Activated CD4-positive, alpha-beta memory T cell treated with anti-CD3 and anti-CD28 coated beads for 36 hours (primary cell): ENCODE measurements at places on chromosomes 7 and 10.

DNA sequence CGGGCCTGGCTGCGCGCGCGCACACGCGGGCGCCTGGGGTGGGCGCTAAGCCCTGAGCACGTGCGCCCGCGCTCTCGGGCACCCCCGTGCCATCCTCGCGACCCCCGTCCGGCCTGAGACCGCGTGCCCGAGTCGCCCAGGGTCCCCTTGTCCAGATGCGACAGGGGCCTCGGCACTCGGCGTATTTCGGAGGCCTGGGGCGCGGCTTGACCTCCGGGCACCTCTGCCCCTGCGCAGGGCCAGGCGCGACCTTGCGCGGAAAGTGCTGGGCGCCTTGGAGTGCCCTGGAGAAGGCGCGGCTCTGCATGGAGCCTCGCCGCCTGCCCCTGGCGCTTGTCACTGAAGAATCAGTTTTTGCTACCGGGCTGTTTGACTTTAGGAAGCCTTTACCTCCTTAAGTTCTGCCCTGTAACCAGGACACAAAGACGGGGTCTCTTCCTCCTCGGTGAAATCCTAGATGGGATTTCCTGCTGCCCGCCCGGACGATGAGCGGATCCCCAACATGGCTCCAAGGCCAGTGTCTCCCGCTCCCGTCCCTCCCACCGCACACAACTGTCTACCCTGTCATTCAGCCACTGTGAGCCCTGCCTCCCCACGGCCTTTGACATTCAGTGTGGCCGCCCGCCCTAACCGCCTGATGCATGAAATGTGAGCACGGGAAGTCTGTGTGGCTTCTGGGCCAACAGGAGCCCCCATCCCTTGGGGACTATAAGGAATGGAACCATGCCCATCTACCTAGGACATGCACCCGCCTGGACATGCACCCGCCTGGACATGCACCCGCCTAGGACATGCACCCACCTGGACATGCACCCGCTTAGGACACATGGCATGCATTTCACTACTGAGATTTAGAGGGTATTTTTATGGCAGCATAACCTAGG, 1.1 kb upstream of the STK32C start:
- peak; percentile 19 for DNase-seq

DNA sequence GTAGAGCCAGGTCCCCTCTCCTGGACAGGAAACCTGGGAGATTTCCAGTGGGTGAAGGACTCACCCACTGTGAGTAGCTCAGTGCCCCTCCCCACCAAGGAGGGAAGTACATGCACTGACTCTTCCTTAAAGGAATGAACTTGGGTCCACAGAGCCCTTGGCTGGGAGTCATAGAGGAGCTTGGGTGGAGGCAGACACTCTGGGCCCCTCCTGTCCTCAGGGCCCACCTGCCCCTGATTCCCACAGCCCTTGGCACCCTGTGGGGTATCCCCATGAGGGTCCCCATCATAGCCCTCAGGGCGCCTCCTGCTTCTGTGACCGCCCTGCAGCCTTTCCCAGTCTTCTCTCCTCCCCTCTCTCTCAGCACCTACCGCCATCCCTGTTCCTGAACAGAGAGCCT, 3.7 kb downstream of the EN2 start:
- DNase-seq: no peak

DNA sequence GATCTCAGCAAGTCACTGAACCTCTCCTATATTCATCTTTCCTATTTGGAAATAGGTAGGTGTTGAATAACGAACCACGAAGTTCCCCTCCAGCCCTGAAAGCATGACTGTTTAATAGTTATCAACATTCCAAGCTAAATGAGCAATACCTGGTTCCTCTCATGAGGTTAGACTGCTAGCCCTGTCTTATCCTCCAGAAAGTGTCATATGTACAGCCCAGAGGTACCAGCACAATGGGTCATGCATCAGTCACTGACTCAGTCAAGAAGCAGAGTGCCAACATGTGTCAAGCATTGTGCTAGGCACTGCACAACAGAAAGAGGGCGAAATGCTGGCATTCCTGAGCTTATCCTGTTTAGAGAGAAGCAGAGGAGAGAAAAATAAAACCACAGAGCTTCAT, 70.0 kb downstream of the AMPH start:
- no peak for DNase-seq

DNA sequence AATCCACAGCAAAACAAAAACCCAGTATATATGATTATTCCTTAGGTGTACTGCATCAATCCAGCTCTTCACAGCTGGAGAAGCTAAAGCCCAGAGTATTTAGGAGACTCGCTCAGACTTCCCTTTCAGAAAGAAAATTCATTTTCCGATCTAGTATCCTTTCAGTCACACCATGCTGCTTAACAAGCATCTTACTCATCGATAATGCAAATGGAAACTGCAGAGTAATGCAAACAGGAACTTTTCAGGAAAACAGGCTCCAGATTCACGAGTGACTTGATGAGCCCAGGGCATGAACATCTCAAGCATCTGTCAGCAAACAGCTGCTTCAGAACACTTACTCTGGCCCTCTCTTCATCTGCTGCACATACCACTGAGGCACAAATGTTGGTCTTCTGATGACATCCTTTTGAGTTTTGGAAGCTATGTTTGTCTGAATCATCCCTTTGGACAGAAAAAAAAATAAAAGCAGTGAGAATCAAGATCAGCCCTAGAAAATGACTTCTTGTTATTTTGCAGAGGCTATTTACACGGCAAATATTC, 24.9 kb upstream of the ZC3HAV1L start:
- DNase-seq: peak; percentile 8

GRCh38 chr7:55144333-55145317, 125.8 kb downstream of the EGFR start:
- DNase-seq: no peak

DNA sequence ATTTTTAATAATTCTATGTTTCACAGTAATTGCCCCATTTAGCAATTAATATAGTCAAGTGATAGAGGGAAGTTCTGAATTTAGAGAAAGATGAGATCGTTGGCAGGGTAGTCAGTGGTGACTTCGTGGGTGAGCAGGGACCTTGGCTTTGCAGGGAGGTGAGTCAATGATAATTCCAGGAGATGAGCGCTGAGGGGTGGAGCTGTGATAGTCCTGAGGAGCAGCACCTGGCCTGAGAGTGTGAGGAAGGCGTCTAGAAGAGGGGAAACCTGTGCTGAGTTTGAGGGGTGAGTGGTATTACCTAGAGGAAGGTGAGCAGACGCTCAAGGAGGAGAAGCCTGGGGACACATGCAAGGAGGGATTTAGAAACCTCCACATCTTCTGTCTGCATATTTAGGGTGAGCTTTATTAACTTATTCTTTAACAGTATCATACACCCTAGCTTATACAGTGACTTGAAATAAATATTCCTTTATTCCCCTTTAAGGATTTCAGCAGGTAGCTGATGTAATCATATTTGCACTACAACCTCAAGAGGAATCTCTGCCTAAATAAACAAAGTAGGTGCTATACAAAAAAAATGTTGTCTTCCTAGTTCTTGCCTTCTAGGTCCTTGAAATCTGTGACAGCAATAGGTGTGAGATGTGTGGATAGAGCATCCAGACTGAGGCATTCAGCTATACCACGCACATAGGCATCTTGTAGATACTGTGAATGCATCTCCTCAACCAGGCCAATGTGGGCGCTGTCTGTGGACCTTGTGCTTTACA, 2.1 kb upstream of the TRIL start:
- DNase-seq: no peak

DNA sequence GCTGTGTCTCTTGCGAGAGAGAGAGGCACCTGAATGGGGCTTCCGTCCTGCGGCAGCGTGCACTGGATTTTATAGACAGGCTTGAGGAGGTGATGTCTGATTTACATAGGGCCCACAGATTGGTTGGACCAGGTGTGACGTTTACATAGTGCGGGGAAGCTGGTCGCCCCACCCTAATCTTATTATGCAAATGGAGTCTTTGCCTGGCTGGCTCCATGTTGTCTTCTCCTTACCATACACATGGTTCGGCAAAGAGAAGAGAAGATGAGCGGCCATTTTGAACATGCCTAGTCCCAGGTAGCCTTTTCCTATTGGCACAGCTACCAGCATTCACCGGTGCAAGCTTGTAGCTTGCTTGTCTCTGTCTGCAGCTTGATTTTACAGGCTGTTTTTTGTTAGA, 238.5 kb upstream of the GALNT17 start:
- no peak for DNase-seq

DNA sequence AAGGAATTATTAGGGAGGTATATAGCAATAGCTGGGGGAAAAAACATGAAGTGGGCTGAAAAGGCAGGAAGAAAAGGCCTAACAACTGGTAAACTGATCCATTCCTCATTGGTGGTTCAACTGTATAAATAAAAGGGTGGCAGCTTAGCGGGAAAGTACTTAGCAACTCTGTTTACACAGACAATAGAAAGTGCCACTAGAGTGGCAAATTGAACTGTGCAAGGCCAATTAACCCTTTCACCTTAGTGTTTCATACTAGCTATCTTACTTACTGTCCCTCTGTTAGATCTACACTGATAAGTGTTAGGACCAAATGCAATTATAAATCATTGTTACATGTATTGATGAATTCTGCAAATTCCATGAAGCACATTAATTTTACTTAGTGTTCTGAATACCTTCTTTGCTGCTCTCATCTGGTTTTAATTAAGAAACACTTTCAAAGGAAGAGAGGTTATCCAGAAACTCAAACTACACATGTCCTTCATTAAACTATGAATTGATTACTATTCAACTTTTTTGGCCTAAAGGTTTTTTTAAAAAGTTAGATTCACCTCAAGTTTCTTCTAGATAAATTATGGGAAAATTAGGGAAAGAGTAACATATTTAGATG, 28.0 kb downstream of the DNAJC1 start:
- no peak for DNase-seq
